ENCODE measurements at places on chromosomes 5 and 9. TPM values are rescaled to one million over a fixed set of nuclear protein-coding genes. Genes with fewer than 3 reads are reported as not detected.

DNA sequence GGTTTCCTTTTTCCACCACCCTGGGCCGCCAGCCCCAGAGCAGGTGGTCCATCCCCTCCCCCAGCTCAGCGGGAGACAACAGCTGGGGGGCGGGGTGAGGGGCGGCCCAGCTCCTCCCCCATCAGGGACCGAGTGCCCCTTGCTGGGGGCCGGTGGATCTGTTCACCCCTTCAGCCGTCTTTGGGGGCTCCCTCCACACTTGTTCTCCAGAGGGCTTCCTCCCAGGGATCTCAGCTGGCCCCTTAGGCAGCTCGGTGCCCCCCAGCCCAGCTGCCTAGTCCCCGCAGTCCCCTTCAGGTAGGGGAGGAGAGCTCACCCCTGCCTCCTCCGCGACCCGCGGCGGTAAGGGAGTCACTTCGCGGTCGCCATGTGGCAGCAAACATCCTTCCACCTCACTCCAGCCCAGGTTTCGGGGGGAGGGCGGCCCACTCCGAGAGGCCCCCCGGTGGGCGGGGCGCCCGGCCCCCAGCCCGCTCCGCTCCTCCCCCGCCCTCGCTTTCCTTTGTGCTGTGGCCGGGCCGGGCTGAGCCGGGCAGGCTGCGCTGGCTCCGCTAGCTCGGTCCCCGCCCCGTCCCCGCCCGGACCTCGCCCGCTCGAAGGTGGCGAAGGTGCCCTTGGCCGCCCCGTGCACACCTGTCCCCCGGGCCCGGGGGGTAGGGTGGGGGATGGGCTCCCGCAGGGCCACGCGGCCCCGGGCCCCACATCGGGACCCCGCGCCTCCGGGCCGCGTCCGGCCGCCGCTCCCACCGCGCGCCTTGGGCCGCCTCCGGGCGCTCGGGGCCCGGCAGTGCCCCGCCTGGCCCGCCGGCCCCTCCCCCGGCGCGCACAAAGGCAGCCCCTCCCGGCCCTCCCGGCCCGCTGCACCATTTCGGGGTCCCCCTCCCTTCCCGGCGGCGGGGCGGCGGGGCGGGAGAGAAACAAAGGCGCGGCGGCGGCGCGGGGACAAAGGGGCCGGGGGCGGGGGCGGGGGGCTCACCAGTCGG, 683 bp downstream of the DBN1 start:
- no peak for DNase-seq

FGF18 gene
- polyA plus RNA-seq, result 0.39 TPM

ABCA2 gene
- polyA plus RNA-seq, result 42.0 TPM

SPATA31D4 gene
- not detected for polyA plus RNA-seq

DNA sequence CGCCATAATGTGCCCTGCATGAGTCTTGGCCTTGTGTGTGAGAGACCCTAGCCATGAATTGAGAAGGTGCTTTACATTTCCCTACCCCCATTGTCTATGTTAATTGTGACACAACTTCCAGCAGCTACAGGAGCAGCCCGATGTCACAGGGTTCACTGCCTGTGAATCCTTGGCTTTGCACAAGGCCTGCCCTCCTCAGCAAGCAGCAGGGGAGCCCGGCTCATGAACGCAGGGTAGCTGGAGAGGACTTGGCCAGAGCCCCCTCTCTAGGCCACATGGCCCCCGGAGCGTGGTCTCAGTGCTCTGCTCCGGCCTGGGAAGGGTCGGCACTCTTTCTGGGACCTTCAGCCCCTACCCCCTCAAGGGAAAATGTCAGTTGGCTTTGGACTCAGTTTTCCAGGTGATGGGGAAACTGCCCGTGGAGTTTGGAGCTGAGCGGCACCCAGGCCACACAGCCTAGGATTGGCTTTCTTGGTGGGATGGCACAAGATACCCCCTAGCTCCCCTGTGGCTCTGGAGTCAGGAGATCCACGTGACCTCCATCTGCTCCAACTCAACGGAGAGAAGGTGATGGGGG, 160.8 kb downstream of the DAB2IP start:
- DNase-seq, result no peak

DNA sequence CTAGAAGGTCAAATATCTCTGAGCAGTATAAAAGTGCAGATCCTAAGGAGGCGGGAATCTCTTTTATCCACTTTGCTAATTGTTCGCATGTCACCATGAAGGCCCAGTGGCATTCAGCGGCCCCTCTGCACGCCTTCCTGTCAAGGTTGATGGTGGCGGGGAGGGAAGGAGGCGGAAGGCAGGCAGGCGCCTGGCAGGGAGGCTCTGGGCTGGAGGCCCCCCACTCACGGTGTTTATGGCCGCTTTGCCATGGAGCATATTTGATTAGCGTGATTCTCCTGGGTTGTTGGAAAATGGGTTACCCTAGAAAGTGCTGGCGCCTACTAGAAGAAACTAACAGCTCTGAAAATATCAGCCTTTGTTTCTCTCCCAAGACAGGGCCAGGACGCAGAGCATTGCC, 209.6 kb downstream of the FSTL4 start:
- DNase-seq, result no peak

DNA sequence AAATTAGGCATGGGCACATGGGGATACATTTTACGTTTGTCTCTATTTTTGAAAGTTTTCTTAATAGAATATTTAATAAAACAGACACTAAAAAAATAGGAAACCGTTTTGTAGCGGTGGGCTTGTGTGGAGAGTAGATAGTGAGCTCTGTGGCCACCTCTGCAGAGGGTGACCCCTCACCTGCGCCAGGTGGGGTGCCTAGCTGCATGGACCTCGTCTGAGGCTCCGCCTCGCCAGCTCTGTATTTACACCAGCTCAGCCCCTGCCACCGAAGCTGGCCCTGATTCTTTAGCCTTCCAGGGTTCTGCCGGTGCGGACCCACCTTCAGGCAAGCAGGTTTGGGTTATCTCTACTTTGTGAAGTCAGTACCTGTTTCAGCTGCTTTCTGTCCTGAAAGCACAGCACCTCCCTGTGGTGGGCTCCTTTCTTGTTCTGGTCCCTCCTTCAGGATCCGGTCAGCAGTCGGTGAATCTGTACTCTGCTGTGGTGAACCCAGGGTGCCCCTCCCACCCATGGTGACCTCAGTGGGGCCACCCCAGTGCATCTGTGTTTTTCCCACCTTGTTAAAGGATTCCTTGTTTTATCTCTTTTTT, 105.2 kb upstream of the CACNA1B start:
- DNase-seq, result no peak

PPP3R2 gene
- polyA plus RNA-seq, result 0.10 TPM

GRCh38 chr9:112339886-112340285, 6.5 kb upstream of the PTBP3 start:
- no peak for DNase-seq

TEX53 gene
- not detected for polyA plus RNA-seq

NTNG2 gene
- 0.10 TPM for polyA plus RNA-seq

DNA sequence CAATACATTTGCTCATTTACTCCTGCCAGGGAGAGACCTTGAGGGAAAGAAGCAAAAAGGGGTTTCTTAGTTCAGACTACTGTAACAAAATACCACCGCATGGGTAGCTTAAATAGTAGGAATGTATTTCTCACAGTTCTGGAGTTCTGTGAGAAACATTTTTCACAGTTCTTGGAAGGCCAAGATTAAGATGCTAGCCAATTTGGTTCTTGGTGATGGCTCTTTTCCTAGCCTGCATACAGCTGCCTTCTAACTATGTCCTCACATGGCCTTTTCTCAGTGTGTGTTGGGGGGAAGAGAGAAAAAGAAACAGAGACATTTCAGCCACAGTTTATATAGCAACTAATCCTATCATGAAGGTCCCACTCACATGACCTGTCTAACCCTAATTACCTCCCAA, 1644.7 kb upstream of the C9orf72 start:
- DNase-seq, result no peak

- DNase-seq, result no peak
Observed at GRCh38 chr9:338602-339001, 123.9 kb downstream of the DOCK8 start.

DNA sequence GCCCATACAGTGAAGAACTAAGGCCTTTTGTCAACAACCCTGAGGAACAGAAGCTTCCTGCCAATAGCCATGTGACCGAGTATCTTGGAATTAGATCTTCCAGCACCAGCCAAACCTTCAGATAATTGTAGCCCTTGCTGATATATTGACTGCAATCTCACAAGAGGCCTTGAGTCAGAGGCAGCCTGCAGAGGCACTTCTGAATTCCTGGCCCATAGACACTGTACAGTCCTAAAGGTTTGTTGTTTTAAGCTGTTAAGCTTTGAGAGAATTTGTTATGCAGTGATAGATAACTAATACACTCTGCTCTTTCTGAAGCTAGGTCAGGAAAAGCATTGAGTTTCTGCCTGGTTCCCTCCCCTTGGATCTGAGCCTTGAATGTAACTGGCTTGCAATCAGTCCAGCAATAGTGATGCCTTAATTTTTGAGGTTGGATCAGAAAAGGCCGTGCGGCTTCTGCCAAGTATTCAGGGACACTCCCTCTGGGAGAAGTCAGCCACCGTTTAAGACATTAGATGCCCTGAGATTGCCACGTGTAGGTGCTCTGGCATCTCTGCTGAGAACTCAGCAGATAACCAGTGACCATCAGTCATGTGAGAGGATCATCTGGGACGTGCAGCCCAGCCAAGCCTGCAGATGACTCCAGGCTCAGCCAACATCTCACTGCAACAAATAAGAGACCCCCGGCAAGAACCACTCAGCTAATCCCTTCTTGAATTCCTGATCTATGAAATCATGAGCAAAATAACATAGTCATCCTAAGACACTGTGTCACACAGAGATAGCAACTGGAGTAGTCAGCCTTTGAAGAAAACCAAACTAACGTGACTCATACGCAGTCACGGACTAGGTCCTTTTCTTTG, 126.8 kb upstream of the STC2 start:
- DNase-seq, result no peak

ZDHHC11B gene
- 4.3 TPM for polyA plus RNA-seq
